ENCODE measurements at places on chromosomes 12 and 14. TPM values are rescaled to one million over a fixed set of nuclear protein-coding genes. Genes with fewer than 3 reads are reported as not detected.

Gene AMN
- not detected for total RNA-seq

Gene RNASE1
- total RNA-seq, result 5.7 TPM

Gene LTB4R
- 1.9 TPM for total RNA-seq

GRCh38 chr14:68191567-68192321 lies 372.2 kb downstream of the RAD51B start:
- DNase-seq, result no peak
- H3K27ac ChIP-seq, result no peak overlapping the region
- no peaks in the 10 kb centered on the region for H3K27me3 ChIP-seq
- no peaks in the 10 kb centered on the region for H3K36me3 ChIP-seq
- H3K4me1 ChIP-seq, result peaks cover 13% of the 10 kb centered on the region
- H3K4me3 ChIP-seq, result no peak overlapping the region

DNA sequence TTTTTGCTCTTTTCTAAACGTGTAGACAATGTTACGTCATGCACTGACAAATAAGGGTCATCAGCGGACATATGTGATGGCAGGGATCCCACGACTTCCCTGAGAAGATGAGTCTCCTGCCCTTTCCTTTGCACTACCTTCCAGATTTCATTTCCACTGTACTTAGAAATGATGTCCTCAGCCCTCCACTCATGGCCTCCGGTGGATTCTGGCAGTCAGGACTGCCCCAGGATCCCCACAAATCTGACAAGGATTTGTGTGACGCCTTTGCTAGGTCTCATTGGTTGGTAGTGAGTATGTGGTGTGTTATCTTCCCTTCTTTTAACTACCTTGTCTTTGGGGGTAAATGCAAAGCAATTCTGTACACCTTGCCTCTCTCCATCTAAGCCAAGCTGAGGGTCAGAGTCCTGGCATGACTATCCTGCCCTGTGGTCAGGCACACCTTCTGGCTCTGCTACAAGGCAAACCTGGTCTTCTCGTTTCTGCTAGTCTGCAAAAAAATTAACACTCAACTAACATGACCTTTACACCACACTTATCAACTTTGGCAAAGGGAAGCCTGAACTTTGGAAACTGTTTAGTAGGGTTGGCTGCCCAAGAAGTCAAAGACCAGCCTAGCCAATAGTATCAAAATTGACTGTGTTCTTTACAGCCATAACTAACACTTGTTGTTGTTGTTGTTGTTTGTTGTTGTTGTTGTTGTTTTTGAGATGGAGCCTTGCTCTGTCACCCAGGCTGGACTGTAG lies 17.3 kb upstream of the DHRS4 start:
- no peaks in the 10 kb centered on the region for H3K4me1 ChIP-seq
- H3K36me3 ChIP-seq, result no peaks in the 10 kb centered on the region
- H3K27me3 ChIP-seq, result no peaks in the 10 kb centered on the region
- H3K4me3 ChIP-seq, result no peak overlapping the region

GRCh38 chr14:68016255-68016914 lies 196.8 kb downstream of the RAD51B start:
- H3K4me1 ChIP-seq, result peaks cover 2% of the 10 kb centered on the region
- no peak for DNase-seq
- H3K27ac ChIP-seq, result no peak overlapping the region
- no peaks in the 10 kb centered on the region for H3K36me3 ChIP-seq
- H3K4me3 ChIP-seq, result no peak overlapping the region

DNA sequence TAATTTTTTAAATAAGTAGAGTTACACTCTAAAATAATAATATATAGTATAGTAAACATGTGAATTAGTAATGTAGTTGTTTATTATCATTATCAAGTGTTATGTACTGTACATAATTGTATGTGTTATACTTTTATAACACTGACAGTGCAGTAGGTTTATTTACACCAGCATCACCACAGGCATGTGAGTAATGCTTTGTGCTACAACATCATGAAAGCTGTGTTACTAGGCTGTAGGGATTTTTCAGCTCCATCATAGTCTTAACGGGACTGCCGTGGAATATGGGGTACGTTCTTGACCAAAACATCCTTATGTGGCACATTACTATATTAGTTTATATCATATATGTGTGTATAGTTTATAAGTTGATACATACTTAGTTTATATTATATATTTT lies 8.6 kb downstream of the FNTB start:
- H3K4me3 ChIP-seq, result no peak overlapping the region
- H3K27me3 ChIP-seq, result no peaks in the 10 kb centered on the region

GRCh38 chr12:113298861-113299545 lies 35.9 kb downstream of the SLC8B1 start:
- DNase-seq, result no peak
- no peaks in the 10 kb centered on the region for H3K27me3 ChIP-seq
- H3K36me3 ChIP-seq, result no peaks in the 10 kb centered on the region
- H3K27ac ChIP-seq, result no peak overlapping the region
- peaks cover 21% of the 10 kb centered on the region for H3K4me1 ChIP-seq

- no peak for DNase-seq
- no peak overlapping the region for H3K27ac ChIP-seq
- H3K27me3 ChIP-seq, result no peaks in the 10 kb centered on the region
- H3K4me3 ChIP-seq, result no peak overlapping the region
Measured at GRCh38 chr12:24066865-24067264, 117.4 kb upstream of the SOX5 start.

DNA sequence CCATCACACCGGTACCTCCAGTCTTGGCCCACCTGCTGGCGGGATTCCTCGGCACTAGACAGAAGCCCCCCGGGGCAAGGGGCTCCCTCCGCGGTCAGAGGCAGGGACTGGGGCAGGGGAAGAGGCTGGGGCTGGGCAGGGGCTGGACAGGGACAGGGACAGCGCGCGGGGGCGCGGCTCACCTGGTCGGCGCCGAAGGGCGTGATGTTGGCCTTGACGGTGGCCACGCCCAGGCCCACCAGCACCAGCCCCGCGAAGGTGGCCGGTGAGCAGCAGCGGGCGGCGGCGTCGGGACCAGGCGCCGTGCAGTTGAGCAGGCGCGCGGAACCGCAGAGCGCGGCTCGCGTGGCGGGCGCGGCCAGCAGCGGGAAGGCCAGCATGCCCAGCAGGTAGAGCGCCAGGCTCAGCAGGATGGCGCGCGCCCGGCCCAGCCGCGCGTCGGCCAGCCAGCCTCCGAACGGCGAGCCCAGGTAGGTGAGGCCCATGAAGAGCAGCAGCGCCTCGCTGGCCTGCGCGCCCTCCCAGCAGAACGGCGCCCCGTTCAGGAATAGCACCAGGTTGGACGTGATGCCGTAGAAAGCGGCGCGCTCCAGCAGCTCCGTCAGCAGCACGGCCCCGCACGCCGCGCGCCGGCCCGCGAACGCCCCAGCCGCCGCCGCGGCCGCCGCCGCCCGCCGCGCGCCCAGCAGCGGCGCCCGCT lies 392 bp downstream of the SLC15A4 start:
- no peak for DNase-seq
- H3K4me1 ChIP-seq, result peaks cover 42% of the 10 kb centered on the region
- H3K4me3 ChIP-seq, result peak overlapping the region; percentile 86
- H3K36me3 ChIP-seq, result no peaks in the 10 kb centered on the region
- H3K27ac ChIP-seq, result no peak overlapping the region
- no peaks in the 10 kb centered on the region for H3K27me3 ChIP-seq

DNA sequence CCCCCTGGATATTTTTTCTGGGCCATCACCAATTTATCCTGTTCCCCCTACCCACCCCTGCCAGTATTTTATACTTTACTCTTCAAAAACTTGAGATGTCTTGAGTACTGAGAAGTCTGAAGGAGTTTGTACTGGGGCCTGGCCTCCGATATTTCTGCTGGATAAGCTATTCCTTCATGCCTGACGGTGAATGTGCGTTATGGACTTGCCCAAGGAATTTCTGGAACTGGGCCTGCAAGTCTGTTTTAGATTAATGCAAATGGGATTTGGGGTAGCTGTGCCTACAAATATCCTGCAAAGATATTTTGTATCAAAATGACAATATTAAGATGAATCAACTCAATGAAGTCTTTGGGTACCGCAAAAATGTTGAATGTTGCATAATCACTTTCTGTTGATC lies at the start of gene PTCSC3:
TSS of gene PTCSC3 (minus strand) at position 199 of the 400 bp plus-strand sequence.
- H3K4me3 ChIP-seq, result no peak within 1 kb of the TSS
- no peaks in the 10 kb centered on the region for H3K27me3 ChIP-seq
- DNase-seq, result no peak
- H3K36me3 ChIP-seq, result no peaks in the 10 kb centered on the region
- peaks cover 14% of the 10 kb centered on the region for H3K4me1 ChIP-seq

DNA sequence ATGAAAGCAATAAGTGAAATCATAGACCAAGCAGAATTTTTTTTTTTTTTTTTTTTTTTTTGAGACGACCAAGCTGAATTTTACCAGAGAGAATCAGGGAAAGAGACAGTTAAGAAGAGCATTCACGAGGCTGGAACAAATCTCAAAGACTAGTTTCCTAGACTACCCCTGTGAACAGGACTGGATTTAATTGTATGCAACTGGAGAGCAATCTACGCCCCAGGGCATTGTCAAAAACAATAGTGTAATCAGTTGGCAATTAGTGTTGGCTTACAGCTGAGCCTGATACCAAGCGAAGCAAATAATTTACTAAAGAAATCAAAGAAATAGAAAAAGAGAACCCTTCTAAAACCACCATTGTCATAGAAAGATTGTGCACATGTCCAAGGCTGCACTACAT lies 232.9 kb upstream of the CPNE8 start:
- H3K27me3 ChIP-seq, result no peaks in the 10 kb centered on the region
- no peak for DNase-seq
- no peak overlapping the region for H3K27ac ChIP-seq
- H3K4me3 ChIP-seq, result no peak overlapping the region
- peaks cover 13% of the 10 kb centered on the region for H3K4me1 ChIP-seq
- no peaks in the 10 kb centered on the region for H3K36me3 ChIP-seq

- peaks cover 7% of the 10 kb centered on the region for H3K4me1 ChIP-seq
- H3K27ac ChIP-seq, result no peak overlapping the region
- DNase-seq, result no peak
- H3K36me3 ChIP-seq, result peaks cover 4% of the 10 kb centered on the region
Measured at GRCh38 chr14:67673451-67673850, 981 bp downstream of the VTI1B start.

GRCh38 chr12:111437816-111438454 lies 32.2 kb downstream of the SH2B3 start:
- H3K27ac ChIP-seq, result no peak overlapping the region
- H3K4me3 ChIP-seq, result no peak overlapping the region
- no peak for DNase-seq
- H3K36me3 ChIP-seq, result no peaks in the 10 kb centered on the region
- H3K4me1 ChIP-seq, result no peaks in the 10 kb centered on the region

DNA sequence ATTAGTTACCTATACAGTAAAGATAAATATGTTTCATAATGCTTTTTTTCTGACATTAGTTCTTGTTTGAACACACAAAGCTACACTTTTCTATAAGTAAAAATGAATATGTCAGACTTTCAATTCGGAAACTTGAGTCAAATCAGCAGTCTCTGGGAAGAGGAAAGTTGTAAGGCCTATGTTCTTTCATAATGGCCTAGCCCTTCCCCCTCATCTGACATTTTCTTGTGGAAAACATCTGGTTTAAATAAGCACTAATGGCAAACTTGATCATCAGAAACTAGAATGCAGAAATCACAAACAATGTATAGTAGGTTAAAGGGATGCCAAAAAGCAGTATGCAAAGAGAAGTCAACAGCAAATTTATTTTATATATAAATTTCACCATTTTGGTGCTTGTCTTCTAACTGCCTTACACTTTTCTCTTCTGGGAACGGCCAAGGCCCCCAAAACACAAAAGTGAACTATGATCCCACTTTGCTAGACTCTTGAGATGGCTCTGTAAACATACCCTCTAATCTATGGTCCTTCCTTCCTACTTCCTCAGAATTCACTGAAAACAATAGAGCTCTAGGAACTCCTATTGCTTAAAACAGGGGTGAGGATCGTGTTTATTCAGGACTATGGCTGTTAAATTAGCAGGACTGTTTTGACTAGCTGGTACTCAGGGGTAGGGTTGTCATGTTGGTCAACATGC lies 444.1 kb downstream of the RAD51B start:
- no peaks in the 10 kb centered on the region for H3K36me3 ChIP-seq
- H3K27ac ChIP-seq, result no peak overlapping the region
- H3K4me1 ChIP-seq, result peaks cover 60% of the 10 kb centered on the region
- DNase-seq, result no peak

- DNase-seq, result no peak
- peaks cover 5% of the 10 kb centered on the region for H3K36me3 ChIP-seq
- H3K27ac ChIP-seq, result no peak overlapping the region
- H3K27me3 ChIP-seq, result no peaks in the 10 kb centered on the region
- no peak overlapping the region for H3K4me3 ChIP-seq
Measured at GRCh38 chr12:94299846-94300245, 151.5 kb downstream of the PLXNC1 start.

DNA sequence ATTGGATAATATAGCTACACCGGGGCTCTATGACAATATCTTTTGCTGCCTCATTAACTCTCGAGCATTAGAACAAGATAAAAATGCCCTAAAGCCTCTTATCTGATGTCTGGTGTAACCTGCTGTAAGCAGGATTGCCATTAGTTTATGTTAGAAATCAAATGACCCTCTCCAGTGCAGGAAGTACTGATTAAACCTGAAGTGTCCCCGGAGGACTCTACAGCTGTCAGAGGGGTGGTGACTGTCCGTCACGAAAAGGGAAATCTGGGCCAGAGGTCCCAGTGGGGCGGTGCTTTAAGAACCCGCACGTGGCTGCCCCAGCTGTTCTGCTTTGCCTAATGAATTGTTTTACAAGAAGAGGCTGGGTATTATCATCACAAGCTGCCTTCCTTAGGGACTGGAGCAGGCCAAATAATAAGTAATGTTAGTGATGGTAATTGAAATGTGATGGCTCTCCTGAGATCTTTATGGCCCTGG lies 55.7 kb downstream of the LIN52 start:
- no peaks in the 10 kb centered on the region for H3K36me3 ChIP-seq
- H3K4me1 ChIP-seq, result peaks cover 25% of the 10 kb centered on the region
- no peak overlapping the region for H3K27ac ChIP-seq
- peak; percentile 49 for DNase-seq
- H3K27me3 ChIP-seq, result no peaks in the 10 kb centered on the region
- no peak overlapping the region for H3K4me3 ChIP-seq

GRCh38 chr12:90233168-90234100 lies 524.8 kb upstream of the ATP2B1 start:
- no peak overlapping the region for H3K4me3 ChIP-seq
- no peaks in the 10 kb centered on the region for H3K27me3 ChIP-seq

- DNase-seq, result no peak
- no peak overlapping the region for H3K4me3 ChIP-seq
- H3K27ac ChIP-seq, result no peak overlapping the region
- peaks cover 3% of the 10 kb centered on the region for H3K4me1 ChIP-seq
Measured at GRCh38 chr12:71958056-71958455, 19.4 kb downstream of the TPH2 start.

All from neural progenitor cell (in vitro differentiated cells).